Transverse colon (tissue), 4 donors: ENCODE measurements at places on chromosomes 12 and 14. TPM values are rescaled to one million over a fixed set of nuclear protein-coding genes. Genes with fewer than 3 reads are reported as not detected.

DNA sequence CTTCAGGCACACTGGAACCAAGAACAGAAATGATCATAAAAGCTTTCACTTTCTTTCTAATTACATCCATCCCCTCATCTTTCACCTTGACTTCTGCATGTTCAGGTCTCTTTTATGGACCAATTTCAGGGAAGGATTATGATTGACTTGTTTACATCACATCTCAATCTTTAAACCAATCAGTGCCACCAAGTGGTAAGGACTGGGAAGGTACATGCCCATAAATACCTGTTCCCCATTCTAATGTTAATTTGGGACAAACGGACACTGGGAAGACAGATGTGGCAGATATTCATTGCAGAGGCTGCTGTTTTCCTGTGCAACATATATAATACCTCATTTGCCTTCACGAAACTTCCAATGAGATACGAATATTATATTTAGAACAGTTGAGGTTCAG lies 978.1 kb downstream of the GALC start:
- H3K27ac ChIP-seq, result no peak overlapping the region
- DNase-seq, result no peak
- H3K4me3 ChIP-seq, result no peak overlapping the region
- H3K27me3 ChIP-seq, result no peaks in the 10 kb centered on the region
- no peaks in the 10 kb centered on the region for H3K36me3 ChIP-seq

DNA sequence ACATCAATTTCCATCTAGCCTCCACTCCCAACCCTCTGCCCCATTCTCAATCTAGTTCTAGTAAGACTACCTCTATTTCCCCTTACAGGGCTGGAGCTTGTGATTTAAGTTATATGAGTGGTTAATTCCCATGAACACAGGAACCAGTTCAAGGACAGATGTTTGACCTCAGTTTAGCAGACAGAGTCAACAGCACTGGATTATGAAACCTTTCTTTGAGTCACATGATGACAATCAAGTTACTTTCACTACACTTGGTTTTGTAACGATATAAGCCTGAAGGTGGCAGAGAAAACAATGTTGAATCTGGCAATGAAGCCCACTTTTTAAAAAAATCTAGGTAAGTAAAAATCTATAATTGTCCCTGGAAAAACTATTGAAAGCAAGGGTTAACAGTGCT lies 1646.2 kb upstream of the FLRT2 start:
- H3K27ac ChIP-seq, result no peak overlapping the region
- no peaks in the 10 kb centered on the region for H3K4me1 ChIP-seq
- no peaks in the 10 kb centered on the region for H3K27me3 ChIP-seq
- no peak overlapping the region for H3K4me3 ChIP-seq
- DNase-seq, result no peak

DNA sequence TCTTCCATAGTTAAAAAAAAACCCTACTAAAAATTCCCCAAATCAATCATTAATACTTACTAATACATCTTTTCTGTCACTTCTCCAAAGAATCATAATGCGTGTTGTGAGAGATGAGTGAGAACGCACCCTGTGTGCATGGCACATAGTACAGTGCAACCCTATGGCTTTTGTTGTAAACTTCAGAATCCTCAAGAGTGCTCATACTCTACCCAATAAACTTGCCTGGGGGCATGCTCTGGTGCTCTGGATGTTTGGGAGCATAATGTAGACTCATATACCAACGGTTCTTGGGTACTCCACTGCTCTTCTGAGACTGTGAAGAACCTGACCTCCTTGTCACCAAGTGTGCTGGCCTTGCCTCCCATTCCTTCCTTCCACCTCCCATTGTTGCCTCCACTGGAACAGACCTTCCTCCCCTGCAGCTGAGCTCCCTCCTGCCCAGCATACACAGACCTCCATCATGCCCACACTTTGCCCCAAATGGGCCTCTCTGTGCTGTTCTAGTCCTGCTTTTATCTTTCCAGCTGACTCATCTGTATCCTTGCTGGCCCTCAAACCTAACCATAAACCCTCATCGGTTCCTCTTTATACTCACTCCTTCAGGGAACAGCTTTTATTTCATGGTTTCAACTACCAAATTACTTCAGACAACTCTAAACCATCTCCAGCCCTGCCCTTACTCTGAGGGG lies 8.9 kb downstream of the DCP1B start:
- H3K4me1 ChIP-seq, result peaks cover 42% of the 10 kb centered on the region
- H3K4me3 ChIP-seq, result no peak overlapping the region
- H3K27ac ChIP-seq, result peak overlapping the region; percentile 71
- H3K36me3 ChIP-seq, result peaks cover 20% of the 10 kb centered on the region
- H3K27me3 ChIP-seq, result no peaks in the 10 kb centered on the region

DNA sequence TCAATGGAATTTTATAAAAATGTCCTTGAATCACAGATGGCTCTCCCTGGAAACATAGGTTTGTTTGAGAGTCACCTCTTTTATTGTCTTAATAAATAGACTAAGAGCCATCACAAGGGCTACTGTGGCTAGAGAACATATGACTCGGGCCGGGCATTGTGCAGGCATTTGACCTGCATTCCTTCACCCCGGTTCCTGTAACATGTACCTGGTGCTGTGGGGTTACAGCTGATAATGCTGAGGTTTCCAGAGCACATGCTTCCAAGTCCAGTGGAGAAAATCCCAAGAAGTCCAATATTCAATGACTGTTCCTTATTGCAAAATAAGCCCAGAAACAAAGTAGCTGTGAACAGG lies 1.0 kb upstream of the ACACB start:
- no peaks in the 10 kb centered on the region for H3K36me3 ChIP-seq
- no peaks in the 10 kb centered on the region for H3K27me3 ChIP-seq
- H3K4me3 ChIP-seq, result no peak overlapping the region

DNA sequence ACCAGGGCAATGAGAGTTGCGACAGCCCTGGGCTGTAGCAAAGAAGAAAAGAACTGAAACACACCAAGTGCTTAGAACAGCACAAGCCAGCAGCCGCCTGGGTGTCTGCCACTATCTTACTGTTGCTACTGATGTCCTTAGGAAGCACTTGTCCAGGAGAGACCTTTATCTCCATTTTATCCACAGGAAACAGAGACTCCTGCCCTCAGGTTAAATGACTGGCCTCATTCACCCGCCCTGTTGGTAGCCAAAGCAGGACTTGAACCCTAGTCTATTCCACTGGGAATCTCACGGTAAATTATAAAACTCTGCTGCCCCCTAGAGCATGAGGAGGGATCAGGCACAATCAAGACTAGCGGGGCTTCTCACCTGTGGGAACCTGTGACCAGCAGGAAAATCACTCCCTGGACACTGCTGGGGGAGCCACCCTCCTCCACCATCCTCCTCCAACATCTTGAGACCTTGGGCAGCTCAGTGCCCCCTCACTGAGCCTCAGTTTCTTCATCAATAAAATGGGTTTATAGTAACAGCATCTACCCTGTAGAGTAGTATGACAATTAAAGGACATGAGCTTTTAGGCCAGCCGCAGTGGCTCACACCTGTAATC lies 20.5 kb upstream of the TESC start:
- no peaks in the 10 kb centered on the region for H3K36me3 ChIP-seq
- no peak overlapping the region for H3K27ac ChIP-seq
- H3K4me1 ChIP-seq, result no peaks in the 10 kb centered on the region
- H3K4me3 ChIP-seq, result no peak overlapping the region
- H3K27me3 ChIP-seq, result no peaks in the 10 kb centered on the region
- DNase-seq, result no peak

DNA sequence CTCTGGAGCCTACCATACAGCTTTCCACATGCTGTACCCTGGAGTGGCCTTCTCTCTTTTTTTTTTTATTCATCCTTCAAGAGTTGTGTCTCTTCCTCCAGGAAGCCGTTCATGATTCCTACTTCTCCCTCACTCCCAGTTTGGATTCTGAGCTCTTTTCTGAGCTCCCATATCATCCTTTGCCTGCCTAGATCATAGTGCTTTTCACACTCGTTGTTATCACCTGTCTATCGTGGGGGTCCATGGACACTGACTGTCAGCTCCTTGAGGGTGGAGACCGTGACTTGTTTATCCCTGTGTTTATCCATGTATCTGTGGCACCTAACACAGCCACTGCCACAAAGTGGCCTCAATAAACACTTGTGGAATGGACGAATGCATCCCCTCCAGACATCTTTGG lies 7.0 kb downstream of the AK7 start:
- H3K27me3 ChIP-seq, result no peaks in the 10 kb centered on the region
- no peaks in the 10 kb centered on the region for H3K36me3 ChIP-seq
- DNase-seq, result no peak

DNA sequence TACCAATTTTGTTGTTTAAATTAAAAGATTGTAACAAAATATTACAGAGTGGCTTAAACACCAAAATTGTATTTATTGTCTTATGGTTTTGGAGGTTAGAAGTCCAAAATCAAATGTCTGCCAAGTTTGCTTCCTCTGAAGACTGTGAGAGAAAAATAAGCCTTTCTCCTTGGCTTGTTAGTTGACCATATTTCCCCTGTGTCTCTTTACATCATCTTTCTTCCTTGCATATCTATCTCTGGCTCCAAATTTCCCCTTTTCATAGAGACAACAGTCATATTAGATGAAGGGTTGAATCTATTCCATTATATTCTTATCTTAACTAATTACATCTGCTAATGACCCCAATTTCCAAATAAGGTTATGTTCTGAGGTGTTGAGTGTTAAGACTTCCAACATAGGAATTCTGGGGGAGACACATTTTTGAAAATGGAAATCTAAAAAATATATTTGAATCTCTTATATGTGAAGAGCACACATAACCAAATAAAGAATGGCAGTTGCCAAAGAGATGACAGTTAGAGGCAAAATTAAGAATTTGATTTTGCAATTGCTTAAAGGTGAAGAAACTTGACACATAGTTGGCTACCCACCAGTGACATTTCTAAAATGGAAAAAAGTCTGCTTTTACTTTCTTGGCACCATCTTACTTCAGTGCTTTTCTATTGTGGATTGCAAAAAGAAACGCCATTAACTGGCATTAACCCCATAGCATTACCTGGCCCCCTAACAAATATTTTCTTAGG lies 407.2 kb downstream of the FSCB start:
- no peaks in the 10 kb centered on the region for H3K4me1 ChIP-seq
- H3K36me3 ChIP-seq, result no peaks in the 10 kb centered on the region
- H3K4me3 ChIP-seq, result no peak overlapping the region
- no peak for DNase-seq
- H3K27me3 ChIP-seq, result no peaks in the 10 kb centered on the region
- no peak overlapping the region for H3K27ac ChIP-seq

DNA sequence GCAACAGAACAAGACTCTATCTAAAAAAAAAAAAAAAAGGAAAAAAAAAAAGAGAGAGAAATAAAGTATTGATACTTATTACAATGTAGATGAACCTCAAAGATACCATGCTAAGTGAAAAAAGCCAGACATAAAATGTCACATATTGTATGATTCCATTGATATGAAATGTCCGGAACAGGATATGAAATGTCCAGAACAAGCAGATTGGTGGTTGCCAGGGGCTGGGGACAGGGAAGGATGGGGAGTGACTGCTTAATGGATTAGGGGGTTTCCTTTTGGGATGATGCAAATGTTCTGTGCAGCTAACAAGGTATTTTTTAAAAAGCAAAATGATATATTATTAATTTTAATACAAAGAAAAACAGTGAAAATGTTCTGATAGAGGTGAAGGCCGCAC lies 5.0 kb downstream of the HVCN1 start:
- no peaks in the 10 kb centered on the region for H3K36me3 ChIP-seq
- H3K4me3 ChIP-seq, result no peak overlapping the region
- DNase-seq, result no peak
- peaks cover 13% of the 10 kb centered on the region for H3K27me3 ChIP-seq
- H3K4me1 ChIP-seq, result peaks cover 9% of the 10 kb centered on the region

GRCh38 chr14:73712540-73713180 lies 1.5 kb downstream of the PNMA1 start:
- H3K4me1 ChIP-seq, result peaks cover 26% of the 10 kb centered on the region
- H3K4me3 ChIP-seq, result peak overlapping the region; percentile 86
- H3K36me3 ChIP-seq, result no peaks in the 10 kb centered on the region
- peak overlapping the region; percentile 97 for H3K27ac ChIP-seq

- H3K27ac ChIP-seq, result no peak overlapping the region
- H3K4me3 ChIP-seq, result no peak overlapping the region
- H3K36me3 ChIP-seq, result no peaks in the 10 kb centered on the region
Measured at GRCh38 chr14:79781882-79782281, 429.4 kb downstream of the DIO2 start.

- H3K36me3 ChIP-seq, result no peaks in the 10 kb centered on the region
- H3K4me3 ChIP-seq, result no peak overlapping the region
Measured at GRCh38 chr12:123062681-123063486, 82.4 kb downstream of the ARL6IP4 start.

GRCh38 chr14:92962031-92962830 lies 39.3 kb downstream of the CHGA start:
- peaks cover 21% of the 10 kb centered on the region for H3K4me1 ChIP-seq
- no peaks in the 10 kb centered on the region for H3K27me3 ChIP-seq
- no peak for DNase-seq
- H3K27ac ChIP-seq, result peak overlapping the region; percentile 67
- H3K4me3 ChIP-seq, result no peak overlapping the region

DNA sequence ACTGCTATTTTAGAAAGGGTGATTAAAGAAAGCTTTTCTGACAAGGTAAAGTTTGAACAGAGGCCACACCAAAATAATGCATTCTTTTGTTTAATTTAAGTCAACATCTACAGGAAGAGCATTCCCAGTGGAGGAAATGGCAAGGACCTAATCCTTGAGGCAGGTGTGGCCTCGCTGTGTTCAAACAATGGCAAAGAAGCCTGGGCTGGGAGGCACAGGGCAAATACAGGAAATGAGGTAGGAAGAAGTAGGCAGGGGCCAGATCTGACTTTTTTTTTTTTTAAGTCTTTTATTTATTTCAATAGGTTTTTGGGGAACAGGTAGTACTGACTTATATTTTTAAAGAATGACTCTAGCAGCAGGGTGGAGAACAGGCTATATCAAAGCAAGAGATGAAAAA lies 53.5 kb downstream of the ARMH4 start:
- H3K36me3 ChIP-seq, result no peaks in the 10 kb centered on the region
- no peaks in the 10 kb centered on the region for H3K27me3 ChIP-seq
- no peak overlapping the region for H3K27ac ChIP-seq
- no peak overlapping the region for H3K4me3 ChIP-seq
- peak; percentile 10 for DNase-seq

The AMIGO2 gene
- total RNA-seq, result 4.5 TPM

The TAS2R8 gene
- total RNA-seq, result not detected

The TAS2R46 gene
- total RNA-seq, result not detected

The OTUB2 gene
- total RNA-seq, result not detected

The SFSWAP gene
- 51.3 TPM for total RNA-seq

The SERPINA10 gene
- 0.55 TPM for total RNA-seq

The C14orf39 gene
- total RNA-seq, result not detected
